Epithelial cell of alveolus of lung (primary cell): ENCODE measurements at places on chromosomes 4 and X. TPM values are rescaled to one million over a fixed set of nuclear protein-coding genes. Genes with fewer than 3 reads are reported as not detected.

Gene MEPE
- not detected in 2 replicates for total RNA-seq

Gene TLR10
- total RNA-seq, result 0.13 TPM in 1 of 2 replicates, not detected in the other

Gene SLC10A7
- 10.6 and 13.8 TPM in 2 replicates for total RNA-seq

Gene RHOH
- under 0.01 TPM in 1 of 2 replicates, not detected in the other for total RNA-seq

Gene LEF1
- 12.9 and 29.2 TPM in 2 replicates for total RNA-seq

Gene SPANXC
- not detected in 2 replicates for total RNA-seq

Gene RRAGB
- total RNA-seq, result 4.5 and 13.1 TPM in 2 replicates

Gene SPP1
- total RNA-seq, result 0.78 TPM in 1 of 2 replicates, not detected in the other

Gene SHROOM2
- total RNA-seq, result 3.8 and 11.6 TPM in 2 replicates

Gene NIPAL1
- total RNA-seq, result 3.4 TPM in 1 of 2 replicates, not detected in the other

Gene PDCL2
- total RNA-seq, result not detected in 2 replicates

Gene AWAT2
- not detected in 2 replicates for total RNA-seq

Gene TMEM129
- total RNA-seq, result 38.9 and 93.8 TPM in 2 replicates

Gene UCHL1
- 337 and 1,497 TPM in 2 replicates for total RNA-seq

Gene DCLK2
- 1.8 and 5.0 TPM in 2 replicates for total RNA-seq

Gene DMRTC1B
- not detected in 2 replicates for total RNA-seq

Gene IRS4
- total RNA-seq, result 0.13 TPM in 1 of 2 replicates, not detected in the other

Gene LDB2
- total RNA-seq, result 10.2 and 12.5 TPM in 2 replicates

Gene PDLIM3
- total RNA-seq, result 15.9 and 90.0 TPM in 2 replicates

Gene ABCG2
- total RNA-seq, result 0.08 and 1.0 TPM in 2 replicates

Gene PDZD4
- total RNA-seq, result 0.39 and 0.48 TPM in 2 replicates

Gene ZMAT1
- total RNA-seq, result not detected in 2 replicates

Gene CLNK
- not detected in 2 replicates for total RNA-seq

Gene GPR82
- not detected in 2 replicates for total RNA-seq

Gene SYN1
- total RNA-seq, result 0.80 and 3.5 TPM in 2 replicates

Gene HTATSF1
- total RNA-seq, result 27.4 and 28.8 TPM in 2 replicates

Gene HSFX2
- total RNA-seq, result 0.13 and 0.40 TPM in 2 replicates

Gene UGT2B10
- not detected in 2 replicates for total RNA-seq

Gene IBSP
- total RNA-seq, result not detected in 2 replicates

Gene L1CAM
- total RNA-seq, result 0.56 and 1.8 TPM in 2 replicates

Gene ARX
- total RNA-seq, result not detected in 2 replicates

Gene CDS1
- total RNA-seq, result 0.56 and 1.0 TPM in 2 replicates

Gene MAP3K15
- total RNA-seq, result 0.13 and 0.56 TPM in 2 replicates

Gene ZCCHC12
- total RNA-seq, result not detected in 2 replicates

Gene PPP1R3F
- 1.9 and 2.5 TPM in 2 replicates for total RNA-seq

Gene PHOX2B
- total RNA-seq, result not detected in 2 replicates

Gene RNF212
- not detected in 2 replicates for total RNA-seq

Gene FRG2
- not detected in 2 replicates for total RNA-seq

Gene UGT2B11
- total RNA-seq, result not detected in 2 replicates
